ENCODE measurements at places on chromosomes 5 and 9.

DNA sequence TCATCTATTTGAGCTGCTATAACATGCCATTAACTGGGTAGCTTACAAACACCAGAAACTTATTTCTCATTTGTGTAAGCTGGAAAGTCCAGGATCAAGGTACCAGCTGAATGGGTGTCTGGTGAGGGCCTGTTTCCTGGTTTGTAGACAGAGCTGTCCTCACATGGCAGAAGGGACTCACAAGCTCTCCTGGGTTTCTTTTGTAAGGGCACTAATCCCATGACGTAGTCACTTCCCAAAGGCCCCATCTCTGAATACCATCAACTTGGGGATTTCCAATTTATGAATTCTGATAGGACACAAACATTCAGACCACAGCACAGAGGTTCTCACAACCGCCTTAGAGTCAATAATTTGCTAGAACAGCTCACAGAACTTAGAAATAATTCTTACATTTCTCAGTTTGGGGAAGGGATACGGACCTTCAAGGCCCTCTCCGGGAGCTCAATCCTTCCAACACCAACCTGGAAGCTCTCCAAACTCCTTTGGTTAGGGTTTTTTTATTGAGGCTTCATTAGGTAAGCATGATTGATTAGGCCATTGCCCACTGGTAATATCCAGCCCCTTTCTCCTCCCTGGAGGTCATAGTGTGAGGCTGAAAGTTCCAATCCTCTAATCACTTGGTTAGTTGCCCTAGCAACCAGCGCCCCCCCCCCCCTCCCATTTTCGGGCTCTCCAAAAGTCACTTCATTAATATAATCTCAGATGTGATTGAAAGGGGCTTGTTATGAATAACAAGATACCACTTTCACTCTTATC lies 7.6 kb upstream of the DNAJA1 start:
- no peak for DNase-seq

- DNase-seq, result no peak
These were observed 4.0 kb downstream of the ANKRD33B start for GRCh38 chr5:10567781-10568321.

GRCh38 chr5:43802119-43802518 lies 199.1 kb downstream of the NNT start:
- DNase-seq, result no peak

DNA sequence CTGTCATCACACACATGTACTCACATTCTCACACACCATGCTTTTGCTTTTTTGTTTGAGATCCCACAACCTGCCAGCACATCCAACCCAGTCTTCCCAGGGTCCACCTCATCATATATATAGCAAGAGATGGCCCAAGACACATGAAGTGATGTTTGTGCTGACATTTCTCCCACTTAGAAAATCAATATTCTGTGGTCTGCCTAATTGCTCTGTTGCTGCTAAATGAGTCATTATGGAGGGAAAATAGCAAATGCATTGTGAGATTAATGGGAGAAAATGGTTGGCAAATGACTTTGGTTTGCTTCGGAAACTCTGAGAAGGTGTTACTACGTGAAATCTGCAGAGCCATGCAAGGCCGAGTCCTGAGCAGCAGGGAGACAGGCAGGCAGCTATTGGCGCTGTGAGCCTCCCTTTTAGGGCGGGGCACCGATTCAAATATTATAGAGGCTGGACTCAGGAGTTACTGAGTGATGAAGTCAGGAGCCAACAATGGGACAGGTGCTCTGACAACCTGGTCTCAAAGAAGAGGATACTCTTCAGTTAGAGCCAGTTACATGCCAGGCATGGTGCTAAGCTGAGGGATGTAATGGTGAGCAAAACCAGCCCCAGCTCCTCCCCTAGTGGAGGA lies 62.8 kb downstream of the DAB2IP start:
- no peak for DNase-seq

DNA sequence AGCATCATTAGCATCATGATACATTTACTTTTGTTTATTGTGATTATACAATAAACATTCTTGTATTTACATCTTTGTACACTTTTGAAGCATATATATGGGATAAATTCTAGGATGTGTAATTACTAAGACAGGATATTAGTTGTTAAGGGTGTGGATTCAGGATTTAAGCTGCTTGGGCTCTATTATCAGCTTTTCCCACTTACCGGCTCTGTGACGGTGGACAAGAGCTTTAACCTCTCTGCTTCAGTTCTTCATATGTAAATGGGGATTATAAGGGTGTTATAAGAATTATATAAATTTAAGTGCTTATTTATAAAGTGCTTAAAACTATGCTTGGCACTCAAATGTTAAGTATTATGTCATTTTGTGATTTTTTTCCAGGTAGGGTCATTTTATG lies 131.1 kb downstream of the FER start:
- DNase-seq, result no peak

GRCh38 chr9:121735793-121736770 lies 84.6 kb downstream of the DAB2IP start:
- DNase-seq, result no peak

DNA sequence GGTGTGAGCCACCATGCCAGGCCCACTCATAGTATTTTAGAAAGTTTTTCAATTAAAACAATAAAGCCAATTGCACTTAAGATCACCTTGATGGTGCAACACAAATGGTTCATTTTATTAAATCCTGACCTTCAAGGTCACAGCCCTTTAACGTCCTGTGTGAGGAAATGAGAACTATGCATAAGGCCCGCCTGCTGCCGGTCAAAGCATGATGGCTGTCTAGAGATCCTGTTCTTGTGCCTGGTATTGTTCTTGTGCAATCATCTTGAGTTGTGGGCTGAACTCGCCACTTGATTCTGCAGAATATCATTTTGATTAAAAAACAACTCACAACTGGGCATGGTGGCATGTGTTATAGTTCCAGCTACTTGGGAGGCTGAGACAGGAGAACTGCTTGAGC lies 43.6 kb upstream of the FBXW11 start:
- DNase-seq, result no peak

- no peak for DNase-seq
These were observed 7.0 kb downstream of the FAM53C start for GRCh38 chr5:138344887-138345622.

- peak; percentile 68 for DNase-seq
These were observed 141.5 kb downstream of the OSTF1 start for GRCh38 chr9:75229605-75230332.

DNA sequence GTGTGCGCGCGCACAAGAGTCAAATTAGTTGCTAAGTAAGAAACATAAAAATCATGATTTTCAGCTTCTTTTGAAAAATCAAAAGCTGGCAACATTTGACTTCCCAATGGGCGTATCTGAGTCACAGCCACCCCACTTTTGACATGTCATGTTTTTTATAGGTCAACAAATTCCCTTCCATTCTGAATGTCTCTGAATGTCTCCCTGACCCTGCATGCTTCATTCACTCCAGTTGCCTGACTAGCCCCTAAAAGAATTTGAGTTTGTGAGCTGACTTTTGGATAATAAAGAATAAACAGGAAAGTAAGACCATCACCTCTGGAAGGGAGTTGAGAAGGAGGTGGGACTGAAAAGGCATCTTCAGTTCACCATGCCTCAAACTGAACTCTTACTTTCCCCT lies 20.2 kb upstream of the GLIS3 start:
- no peak for DNase-seq

DNA sequence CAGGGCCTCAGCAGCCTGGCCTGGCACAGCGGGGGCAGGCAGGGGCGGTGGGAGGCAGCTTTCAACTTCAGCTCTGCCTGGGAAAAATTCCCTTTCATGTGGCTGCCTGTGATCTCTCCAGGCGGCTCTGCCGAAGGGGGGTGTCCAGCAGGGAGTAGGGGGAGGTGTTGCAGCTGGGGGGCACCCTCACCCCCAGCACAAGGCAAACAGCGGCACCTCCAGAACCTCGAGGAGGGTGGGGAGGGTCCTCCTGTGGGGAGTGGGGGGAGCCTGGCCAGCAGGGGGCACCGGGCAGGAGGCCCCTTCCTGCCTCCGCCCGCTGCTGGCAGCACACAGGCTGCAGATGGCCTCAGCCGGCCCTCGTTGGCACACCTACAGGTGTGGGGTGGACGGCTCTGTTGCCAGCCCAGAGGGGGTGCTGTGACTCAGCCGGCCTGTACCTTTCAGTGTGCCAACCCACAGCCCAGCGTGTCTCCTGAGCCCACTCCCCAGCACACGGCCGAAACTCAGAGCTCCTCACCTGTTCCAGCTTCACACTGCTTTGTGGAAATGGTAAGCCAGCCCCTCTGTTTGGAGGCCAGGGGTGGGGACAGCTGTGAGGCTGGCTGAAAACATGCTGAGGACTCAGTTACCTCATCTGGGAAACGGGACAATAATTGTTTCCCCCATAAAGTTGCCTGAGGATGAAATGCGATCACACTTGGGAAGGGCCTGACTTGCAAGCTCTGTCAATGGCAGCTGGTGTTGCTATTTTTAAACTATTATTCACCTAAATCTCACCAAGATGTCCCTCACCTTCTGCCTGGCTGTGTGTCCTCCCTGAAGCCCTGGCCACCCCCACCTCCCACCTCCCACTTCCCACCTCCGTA lies 37.0 kb downstream of the CXXC5 start:
- no peak for DNase-seq

GRCh38 chr5:77358255-77359205 lies 133.6 kb downstream of the WDR41 start:
- DNase-seq, result no peak

DNA sequence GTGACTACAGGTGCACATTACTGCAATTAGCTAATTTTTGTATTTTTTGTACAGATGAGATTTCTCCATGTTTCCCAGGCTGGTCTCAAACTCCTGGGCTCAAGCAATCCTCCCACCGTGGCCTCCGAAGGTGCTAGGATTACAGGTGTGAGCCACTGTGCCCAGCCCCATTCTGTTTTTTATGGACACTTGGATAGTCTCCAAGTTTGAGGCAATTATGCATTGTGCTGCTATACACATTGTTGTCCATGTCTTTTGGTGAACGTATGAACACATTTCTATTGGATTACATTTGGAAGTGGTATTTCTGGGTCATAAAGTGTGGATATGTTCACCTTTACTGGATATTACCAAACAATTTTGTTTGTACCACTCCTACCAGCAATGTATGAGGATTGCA lies 22.4 kb upstream of the PLPP1 start:
- DNase-seq, result no peak

DNA sequence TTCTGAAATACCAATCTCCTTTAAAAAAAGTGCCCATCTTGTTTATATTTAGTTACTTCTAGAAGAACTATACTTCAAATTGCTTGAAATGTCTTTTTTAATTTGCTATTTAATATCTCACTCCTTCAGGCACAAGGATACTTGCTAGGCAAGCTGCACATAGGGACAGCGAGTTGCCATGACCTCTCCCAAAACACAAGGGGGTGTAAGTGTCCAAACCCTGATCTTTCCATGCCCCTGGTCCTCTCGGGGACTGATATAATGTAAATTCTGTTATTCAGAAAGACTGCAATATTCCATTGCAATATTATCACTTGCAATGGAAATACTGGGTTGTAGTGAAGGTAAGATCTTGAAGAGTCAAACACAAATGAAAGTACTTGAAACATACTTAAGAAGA lies 480.4 kb downstream of the CETN3 start:
- peak; percentile 28 for DNase-seq

- DNase-seq, result no peak
These were observed 883 bp upstream of the RNF145 start for GRCh38 chr5:159210210-159210661.

DNA sequence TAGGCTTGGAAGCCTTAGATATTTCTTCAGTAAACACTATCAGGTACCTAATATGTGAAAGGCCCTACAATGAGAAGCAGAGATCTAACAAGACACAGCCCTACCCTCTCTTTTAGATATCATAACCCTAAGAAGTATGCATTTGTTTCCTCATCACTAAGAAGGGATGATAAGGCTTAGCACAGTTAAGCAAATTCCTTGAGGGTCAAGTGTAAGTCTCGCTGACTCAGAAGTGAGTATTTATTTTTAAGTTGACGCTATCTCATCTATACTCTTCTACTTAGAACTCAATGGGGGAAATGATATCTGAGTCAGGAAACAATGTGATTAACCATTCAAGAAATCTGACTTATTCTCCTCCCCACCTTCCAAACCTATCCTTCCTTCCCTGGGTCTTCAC lies 149.7 kb downstream of the ESM1 start:
- DNase-seq, result no peak

DNA sequence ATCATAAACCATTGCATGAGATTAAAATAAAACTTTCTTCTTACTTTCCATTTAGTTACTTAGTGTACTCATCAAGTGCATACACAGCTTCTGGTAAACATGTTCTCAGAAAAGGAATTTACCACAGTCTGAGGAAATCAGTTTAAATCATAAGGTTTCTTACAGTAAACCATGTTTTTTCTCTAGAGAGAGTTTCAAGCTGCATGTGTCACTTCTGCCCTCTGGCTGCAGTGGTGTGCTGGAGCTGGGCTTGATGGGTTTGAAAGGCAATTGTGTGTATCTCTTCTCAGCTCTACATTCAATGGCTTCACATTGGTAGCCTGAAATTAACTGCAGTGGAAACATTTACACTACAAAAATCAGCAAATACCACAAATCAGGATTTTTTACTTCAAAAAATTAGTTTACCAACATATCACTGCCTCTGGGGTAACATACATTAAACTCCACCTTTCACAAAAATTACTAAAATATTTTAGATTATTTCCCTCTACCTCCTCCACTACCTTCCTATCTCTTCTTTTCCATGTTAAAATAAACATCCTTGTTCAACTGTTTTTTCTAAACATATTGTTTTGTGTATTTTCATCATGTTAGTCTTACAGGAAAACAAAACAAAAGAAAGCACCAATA lies 414.3 kb downstream of the ANXA1 start:
- DNase-seq, result no peak

GRCh38 chr5:68396722-68397121 lies 181.2 kb downstream of the PIK3R1 start:
- DNase-seq, result no peak

DNA sequence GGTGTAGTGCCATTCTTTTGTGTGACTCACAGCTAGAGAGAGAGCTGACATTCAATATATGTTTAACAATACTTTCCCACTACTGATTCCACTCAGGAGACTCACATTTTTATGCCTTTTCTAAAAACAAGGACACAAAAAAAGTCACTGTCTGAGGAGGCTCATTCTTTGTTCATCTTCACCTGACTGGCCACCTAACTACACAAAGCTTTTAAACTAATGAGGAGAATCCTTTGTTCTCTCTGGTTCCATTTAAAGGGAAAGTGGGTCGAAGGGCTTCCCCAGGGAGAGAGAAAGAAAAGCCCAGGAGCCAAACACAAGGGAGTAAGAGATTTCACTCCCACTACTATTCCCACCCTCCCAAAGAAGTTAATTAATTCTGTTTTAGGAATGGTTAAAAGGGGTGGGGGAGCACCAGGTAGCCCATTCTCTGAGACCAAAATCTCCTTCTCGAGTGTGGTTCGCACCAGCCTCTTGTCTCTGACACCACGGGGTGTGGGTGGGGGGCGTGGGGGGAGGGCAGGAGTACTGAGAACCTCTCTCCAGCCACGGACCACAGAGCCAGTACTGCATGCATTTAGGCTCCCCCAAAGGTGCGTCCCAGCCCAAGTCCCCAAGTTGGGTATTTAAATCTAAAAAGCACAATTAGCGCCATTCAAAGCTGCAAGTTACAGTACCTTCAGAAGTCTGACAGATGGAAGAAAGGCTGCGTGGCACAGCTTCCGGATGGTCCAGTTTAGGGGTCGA lies 747 bp downstream of the TRPM3 start:
- no peak for DNase-seq

- no peak for DNase-seq
These were observed 8.8 kb downstream of the FAM13B start for GRCh38 chr5:138024117-138024516.

GRCh38 chr5:156103155-156103885 lies 223.6 kb upstream of the SGCD start:
- DNase-seq, result no peak

All from HCT116 (cell line).